AG04450 (cell line): ENCODE measurements at places on chromosomes 12 and 14.
A peak's percentile ranks its signal among the peaks of the same experiment; 100 is the strongest.

GRCh38 chr12:116018282-116018681 is 259.2 kb downstream of the MED13L start:
- DNase-seq: no peak

GRCh38 chr12:78952552-78952929 is 88.0 kb downstream of the SYT1 start:
- DNase-seq: no peak

DNA sequence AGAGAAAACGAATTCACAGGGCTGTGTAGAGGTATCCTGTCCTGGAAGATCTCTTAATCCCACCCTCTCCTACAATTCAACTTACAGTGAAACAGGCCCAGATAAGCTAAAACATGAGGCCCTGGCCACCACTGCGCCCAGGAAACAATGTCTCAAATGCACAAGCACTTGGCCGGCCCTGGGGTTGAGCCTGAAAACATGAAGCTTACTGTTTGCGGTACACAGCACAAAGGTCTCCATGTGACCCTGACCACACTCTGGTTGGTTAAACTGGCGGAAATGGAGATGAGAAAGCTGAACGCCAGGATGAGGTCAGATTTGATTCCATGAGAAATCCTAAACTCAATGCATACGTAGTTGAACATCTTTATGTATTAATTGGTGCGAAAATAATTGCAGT is 16.4 kb downstream of the WSB2 start:
- no peak for DNase-seq

- DNase-seq: peak; percentile 55
Measured at GRCh38 chr12:84502907-84503787, 409.5 kb downstream of the SLC6A15 start.

GRCh38 chr14:75438486-75439080 is 10.8 kb downstream of the JDP2 start:
- no peak for DNase-seq

- no peak for DNase-seq
Measured at GRCh38 chr14:88188745-88189416, 134.2 kb downstream of the KCNK10 start.
